ENCODE measurements at places on chromosomes 6 and 20.

- DNase-seq, result no peak
These were observed 31.2 kb downstream of the SNAI1 start for GRCh38 chr20:50013976-50014375.

GRCh38 chr6:122734529-122735395, 44.8 kb upstream of the FABP7 start:
- no peak for DNase-seq

GRCh38 chr6:45815466-45816125, 200.1 kb downstream of the CLIC5 start:
- no peak for DNase-seq

DNA sequence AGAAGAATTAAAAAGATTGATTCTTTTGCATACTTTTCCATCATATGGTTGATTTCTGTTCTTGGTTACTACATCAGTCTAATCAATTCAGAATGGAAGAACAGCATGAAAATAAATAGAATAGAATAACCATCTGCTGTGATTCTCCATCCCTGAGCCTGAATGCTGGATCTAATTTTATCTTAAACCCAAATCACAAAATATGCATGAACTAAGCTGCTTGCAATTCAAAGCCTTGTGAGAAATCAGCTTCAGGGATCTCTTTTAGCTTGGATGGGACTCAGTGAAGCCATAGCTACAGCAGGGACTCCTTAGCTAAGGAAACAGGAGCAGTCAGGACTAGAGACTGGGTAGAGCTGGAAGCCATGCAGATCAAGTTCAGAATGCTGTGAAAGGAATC, 74.1 kb downstream of the TPBG start:
- DNase-seq, result no peak

DNA sequence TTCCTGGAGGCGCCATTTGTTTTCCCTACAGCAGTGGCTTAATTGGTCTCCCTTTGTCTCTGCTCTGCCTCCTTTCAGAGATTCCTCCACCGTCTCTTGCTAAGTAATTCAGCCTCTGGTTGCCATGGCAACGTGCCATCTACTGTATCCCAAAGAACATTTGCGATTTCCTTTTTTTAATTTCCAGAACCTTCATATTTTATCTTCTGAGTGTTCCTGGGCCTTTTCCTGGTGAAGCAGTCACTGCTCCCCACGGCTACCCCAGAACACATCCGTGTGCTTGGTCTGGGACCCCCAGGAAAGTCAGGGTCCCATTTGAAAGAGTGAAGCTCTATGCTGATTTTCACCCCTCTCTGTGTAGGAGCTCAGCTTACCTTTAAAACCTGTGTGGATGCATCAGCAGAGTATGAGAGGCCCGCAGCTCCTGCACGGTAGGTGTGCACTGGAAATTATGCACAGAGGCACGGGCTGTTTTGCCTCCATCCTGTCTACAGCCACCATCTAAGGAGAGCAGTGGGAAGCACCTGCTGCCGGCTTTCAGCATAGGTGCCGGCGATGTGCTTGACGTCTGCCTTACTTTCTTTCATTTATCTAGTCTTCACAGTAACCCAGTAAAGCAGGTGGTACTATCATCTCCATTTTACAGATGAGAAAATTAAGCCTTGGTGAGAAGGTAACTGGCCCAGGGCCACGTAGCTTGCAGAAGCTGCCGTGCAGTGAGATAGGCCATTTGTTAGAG, 122.8 kb downstream of the SYCP2 start:
- DNase-seq, result no peak

Data from smooth muscle cell of the brain vasculature (primary cell).